ENCODE measurements at places on chromosomes 11 and 22.

DNA sequence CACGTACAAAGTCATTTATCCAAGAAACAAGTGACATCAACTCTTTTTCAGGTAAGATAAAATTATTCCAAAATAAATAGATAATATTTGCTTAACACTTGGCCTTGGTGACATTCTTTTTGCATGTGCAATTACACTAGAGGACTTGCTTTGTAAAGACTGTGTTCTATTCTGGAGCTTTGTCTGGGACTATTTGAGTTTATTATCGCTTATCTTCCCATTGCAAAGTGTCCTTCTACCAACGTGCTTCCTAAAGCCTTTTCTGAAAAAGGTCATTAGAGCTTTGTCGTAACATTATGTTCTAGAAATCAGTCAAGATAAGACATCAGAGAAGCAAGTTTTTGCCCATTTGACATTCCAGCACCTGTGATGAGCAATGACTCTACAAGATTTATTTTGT is 78.3 kb upstream of the MYO18B start:
- no peak for DNase-seq

GRCh38 chr11:35036639-35037038 is 102.3 kb upstream of the CD44 start:
- no peak for DNase-seq

GRCh38 chr22:24146194-24146616 is 35.1 kb upstream of the SUSD2 start:
- DNase-seq, result peak; percentile 38

GRCh38 chr11:64239662-64240434 is 1.0 kb upstream of the FKBP2 start:
- no peak for DNase-seq

DNA sequence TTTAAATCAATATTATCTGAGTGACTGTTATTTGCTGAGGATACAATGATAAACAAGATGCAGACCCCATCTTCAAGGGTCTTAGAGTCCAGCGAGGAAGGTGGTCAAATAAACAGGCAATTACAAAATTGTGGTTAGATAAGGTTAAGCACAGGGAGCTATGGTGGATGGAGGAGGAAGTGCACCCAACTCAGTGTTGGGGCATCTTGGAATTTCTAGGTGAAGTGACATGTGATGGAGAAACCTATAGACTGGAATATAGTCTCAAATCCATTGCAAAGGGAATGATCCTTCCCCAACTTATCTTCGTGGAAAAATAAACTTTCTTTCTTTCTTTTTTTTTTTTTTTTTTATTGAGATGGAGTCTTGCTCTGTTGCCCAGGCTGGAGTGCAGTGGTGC is 3.4 kb upstream of the PTPRJ start:
- DNase-seq, result no peak

GRCh38 chr22:37808294-37808657 is 542 bp downstream of the GCAT start:
- DNase-seq, result no peak

DNA sequence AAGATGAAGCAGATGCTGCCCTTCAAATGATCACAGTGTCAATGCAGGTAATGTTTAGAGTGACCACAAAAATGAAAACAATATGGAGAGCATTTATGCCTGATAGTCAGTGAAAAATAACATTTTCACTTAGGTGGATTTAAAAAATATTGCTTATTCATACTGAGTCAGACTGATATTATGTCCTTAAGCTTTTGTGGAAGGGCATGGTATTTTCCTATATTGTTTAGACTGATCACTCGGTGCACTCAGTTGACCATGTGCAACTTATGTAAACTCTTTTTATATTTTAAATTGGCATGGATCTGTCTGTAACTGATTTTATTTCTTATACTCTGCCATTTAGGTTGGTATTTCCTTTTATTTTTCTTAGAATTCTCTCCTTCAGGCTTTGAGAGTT is 106.6 kb downstream of the DYNC2H1 start:
- DNase-seq, result no peak

GRCh38 chr22:47396105-47396504 is 633.7 kb downstream of the TBC1D22A start:
- DNase-seq, result no peak

GRCh38 chr22:24190596-24191208 is 9.4 kb downstream of the SUSD2 start:
- no peak for DNase-seq

DNA sequence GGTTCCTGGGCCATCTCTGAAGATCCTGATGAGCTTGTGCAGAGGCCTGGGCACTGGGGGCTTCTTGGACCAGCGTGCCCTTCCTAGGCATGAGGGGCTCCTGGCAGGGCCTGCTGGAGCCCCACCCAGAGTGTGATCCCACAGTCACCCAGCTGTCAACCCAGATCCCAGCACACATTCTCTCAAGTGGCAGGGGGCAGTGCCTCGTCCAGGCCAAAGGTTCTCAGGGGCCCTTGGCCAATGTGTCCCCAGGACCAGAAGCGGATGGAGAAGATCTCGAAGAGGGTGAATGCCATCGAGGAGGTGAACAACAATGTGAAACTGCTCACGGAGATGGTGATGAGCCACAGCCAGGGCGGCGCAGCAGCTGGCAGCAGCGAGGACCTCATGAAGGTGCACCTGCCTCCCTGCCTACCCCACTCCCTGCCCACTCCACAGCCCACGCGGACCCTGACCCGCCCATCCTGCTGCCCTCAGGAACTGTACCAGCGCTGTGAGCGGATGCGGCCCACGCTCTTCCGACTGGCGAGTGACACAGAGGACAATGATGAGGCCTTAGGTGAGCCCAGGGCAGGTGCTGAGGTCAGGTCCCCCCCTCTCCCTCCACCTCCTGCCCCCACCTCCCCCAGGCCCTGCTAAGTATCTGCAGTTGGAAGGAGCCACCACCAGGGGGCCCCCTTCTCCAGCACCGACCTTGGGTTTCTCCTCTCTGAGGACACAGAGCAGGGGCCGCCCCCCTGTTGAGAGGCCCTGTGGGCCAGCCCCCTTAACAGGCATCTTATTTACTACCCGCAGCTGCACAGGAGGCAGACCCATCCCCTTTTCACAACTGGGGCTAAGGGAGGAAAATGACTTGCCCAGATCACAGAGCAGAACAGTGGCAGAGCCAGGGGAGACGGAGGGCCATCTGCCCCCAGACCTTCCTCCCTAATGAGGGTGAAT is 14.7 kb downstream of the GGA1 start:
- peak; percentile 15 for DNase-seq

- DNase-seq, result no peak
These were observed 24.7 kb downstream of the PACSIN2 start for GRCh38 chr22:42990131-42990838.

DNA sequence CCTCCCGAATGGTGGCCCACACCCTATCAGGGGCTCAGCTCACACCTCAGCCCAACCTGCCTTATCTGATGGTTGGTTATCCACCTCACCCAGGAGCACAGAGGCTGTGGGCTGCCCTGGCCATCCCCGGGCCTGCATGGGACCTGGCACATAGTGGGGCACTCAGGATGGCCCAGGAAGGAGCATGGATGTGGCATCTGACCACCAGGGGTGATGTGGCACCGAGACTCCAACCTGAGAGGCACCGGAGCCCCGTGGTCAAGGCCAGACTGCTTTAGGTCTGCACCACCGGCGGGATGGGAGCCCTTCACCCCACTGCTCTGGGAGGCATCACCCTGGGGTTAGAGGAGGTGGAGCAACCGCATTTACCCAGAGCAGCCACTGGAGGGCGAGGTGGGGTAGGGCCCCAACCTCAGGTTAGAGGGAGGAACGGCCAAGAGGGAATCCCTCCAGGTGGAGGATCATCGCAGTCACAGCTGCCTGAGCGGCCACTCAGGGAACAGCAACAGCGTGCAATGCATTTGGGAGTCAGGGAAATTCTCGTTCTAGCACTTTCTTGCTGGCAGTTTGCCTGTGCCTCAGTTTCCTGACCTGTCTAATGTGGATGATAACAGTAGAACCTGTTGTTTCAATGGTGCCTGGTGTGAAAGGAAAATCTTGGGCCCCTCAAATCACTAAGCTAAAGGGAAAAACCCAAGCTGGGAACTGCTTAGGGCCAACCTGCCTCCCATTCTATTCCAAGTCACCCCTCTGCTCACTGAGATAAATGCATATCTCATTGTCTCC is 52.9 kb upstream of the CARS1 start:
- no peak for DNase-seq

DNA sequence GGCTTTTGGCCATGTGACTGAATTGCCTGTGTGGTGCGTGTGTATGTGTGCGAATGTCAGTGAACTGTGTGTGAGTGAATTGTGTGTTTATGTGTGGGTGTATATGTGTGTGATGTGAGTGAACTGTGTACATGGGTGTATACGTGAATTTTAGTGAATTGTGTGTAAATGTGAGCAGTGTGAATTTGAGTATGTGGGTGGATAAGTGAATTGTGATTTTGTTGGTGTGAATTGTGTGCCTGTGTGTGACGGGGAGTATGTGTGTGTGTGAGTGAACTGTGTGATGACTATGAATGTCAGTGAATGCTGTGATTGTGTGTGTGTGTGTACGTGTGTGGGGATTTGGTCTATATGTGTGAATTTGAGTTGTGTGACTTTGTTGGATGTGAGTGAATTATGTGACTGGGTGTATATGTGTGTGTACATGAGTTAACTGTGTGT is 3.5 kb downstream of the DDTL start:
- DNase-seq, result no peak

DNA sequence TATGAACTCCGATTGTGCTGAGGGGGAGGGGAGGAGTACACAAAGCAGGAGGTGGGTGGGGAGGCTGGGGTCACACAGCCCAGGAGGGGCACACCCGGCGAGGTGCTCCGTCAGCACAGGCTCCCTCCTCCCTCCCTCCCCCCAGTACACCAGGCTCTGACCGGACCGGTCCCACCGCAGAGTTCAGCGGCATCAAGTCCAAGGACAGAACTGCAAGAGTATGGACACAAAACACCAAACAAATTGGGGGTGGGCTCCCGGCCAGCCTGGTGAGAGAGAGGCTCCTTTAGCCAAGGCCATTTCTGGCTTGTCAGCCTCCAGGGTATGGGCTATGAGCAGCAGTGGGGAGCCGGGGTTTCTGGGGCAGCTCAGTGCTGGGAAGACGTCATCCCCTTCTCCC is 68.3 kb downstream of the ST3GAL4 start:
- DNase-seq, result no peak

- no peak for DNase-seq
These were observed 26.6 kb downstream of the TMEM123 start for GRCh38 chr11:102426000-102426399.

DNA sequence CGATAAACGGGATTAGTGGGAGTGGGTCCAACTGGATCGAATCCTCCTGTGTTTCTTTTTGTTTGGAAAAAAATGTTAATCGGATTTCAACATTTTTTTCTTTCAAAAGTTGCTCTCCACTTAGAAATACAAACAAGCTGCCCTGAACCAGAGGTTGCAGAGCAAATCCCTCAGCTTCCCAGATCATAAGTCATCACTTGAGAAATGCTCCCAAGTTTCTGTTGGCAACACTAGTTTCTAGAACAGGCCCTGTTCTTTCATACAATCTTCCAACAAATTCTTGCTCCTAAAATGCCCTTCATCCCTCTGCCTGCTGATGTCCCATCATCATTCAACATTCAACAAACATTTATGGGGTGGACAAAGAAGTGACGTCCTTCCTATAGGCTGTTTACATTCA is 1.3 kb upstream of the MLC1 start:
- DNase-seq, result no peak
